ENCODE measurements at places on chromosomes 12 and 14.

DNA sequence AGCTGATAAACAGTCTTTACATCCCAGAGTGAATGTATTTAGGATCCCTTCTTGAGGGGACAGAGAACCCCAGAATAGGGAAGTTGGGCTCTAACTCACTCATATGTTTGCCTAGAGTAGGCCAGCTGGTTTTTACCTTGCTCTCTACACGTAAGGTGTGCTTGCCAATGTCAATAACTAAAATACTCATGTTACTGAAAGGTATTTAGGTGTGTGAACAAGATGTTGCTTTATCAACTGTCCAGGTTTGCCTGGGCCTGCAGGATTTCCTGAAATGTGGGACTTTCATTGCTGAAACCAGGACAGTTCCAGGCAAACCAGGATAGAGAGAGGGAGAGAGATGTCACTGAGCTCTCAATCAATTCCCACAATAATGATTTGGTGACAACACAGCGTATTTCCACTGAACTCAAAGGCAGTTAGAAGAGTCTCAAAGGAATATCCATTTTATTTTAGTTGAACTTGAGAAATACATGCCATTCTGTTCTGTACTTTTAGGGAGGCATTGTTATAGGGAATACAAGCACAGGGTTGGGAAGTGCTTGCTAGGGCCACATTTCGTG is 171.7 kb downstream of the NRXN3 start:
- DNase-seq = no peak

- DNase-seq = no peak
These were observed 69.7 kb upstream of the PLEKHG3 start for GRCh38 chr14:64634558-64634957.

DNA sequence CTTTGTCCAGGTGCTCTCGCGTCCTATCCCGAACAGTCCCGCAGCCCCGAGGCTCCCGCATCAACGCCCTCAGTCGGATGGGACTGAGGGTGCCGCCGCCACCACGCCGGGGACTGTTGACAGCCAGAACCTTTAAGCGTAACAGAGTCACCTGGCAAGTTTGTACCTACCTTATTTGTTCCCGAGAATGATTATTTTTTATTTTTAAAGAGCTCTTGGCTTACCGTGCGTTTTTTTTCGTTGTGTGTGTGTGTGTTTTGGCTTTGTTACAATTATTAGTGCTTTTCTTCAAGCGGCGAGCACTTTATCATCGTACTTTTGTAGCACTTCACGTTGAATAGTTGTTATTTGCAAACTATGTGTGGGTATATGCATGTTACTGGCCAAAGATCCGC is 463 bp downstream of the COA8 start:
- no peak for DNase-seq

GRCh38 chr14:24441904-24442239 is 704 bp downstream of the SDR39U1 start:
- no peak for DNase-seq

DNA sequence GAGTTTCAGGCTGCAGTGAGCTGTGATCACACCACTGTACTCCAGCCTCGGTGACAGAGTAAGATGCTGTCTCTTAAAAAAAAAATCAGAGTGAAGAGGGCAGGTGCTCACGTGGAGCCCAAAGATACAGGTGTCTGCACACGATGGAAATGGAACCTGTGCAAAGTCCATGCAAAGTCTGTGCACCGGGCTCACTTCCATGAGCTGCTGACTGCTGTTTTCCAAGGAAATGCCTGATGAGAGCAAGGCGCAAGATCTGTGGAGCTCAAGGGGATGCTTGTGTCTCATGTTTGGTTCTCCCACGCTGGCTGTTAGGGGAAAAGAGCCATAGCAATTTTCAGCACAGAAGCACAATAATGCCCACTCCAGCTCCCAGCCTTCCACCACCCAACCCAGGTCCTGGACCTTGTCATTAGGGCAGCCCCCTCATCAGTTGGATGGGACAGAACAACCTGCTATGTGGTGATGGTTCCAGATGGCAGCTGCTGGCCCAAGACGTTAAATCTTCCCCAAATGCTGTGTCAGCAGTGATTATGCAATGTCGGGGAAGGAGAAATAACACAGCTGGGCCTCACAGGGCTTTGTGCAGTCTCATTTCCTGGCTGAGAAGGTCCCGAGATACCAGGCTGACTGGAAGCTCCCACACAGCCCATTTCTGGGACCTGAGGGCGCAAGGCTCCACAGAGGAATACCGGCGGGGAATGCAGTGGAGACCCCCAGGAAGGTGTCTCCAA is 27.9 kb upstream of the DICER1 start:
- no peak for DNase-seq
